Mesenteric fat pad (tissue), 1 donor: ENCODE measurements at places on chromosomes 3 and 15. TPM values are rescaled to one million over a fixed set of nuclear protein-coding genes. Genes with fewer than 3 reads are reported as not detected.

MEF2A gene
- total RNA-seq: 68.0 TPM

TRAT1 gene
- total RNA-seq: not detected

DNA sequence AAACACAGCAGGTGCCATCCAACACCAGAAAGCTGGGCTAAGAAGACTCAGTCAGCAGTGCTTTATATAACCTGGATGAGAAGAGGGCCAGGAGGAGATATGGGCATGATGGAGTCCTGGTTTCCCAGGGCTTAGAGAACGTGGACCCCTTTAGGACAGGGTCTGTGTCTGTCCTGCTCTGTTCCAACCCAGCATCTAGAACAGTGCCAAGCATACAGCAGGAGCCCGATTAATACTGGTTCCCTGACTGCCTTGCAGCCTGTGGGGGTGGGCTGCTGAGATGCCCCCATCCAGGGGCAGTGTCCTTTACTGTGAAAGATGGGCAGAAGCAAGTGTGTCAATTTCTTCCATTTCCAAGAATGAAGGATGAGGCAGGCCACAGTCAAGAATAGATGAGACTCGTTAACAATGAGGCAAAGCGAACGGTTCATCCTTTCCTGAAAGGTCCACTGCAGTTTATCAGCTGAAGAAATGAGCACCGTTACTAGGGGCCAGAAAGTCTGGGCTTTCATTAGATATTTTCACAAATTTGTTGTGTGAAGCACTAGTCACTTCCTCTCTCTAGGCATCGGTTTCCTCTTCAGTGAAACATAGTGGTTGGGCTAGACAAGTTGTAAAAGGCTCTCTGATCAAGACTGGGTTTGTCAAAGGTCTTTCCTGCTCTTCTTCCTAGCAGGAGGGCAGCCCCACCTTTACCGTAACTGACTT lies 72.0 kb upstream of the HERC1 start:
- DNase-seq: no peak

DNA sequence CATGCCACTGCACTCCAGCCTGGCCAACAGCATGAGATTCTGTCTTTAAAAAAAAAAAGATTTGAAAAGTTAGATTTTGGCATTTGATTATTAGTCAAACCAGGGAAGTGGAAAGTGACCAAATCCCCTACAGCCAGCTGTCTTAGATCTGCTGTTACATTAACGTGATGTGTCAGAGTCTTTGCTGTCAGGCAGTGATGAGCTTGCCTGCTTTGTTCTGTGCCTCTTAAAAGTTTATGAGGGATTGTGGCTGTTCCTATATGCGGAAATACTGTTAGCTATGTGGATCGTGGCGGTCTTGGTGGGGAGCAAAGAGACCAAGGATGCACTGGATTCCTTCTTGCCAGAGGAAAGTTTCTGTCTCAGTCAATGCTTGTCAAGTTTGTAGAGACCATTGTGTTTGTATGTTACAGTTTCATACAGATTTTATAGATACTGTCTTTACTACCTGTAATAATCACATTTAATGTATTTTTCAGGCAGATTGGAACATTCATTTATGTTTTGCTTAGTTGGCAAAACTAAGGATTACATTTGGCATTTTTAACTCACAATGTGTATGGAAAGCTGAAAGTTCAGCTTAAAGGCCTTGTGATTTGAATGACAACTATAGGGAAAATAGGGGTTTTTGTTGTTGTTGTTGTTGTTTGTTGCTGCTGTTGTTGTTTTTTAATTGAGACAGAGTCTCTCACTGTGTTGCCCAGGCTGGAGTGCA lies 137.4 kb downstream of the VPS8 start:
- DNase-seq: no peak

GRCh38 chr3:168531116-168531515 lies 435.4 kb upstream of the GOLIM4 start:
- no peak for DNase-seq

VEPH1 gene
- total RNA-seq: 2.8 TPM

PIERCE2 gene
- total RNA-seq: 1.3 TPM

GRCh38 chr3:150972366-150973071 lies at the start of gene CLRN1:
CLRN1 (minus strand) TSS chr3:150972727; CDS start chr3:150972708, 19 bp downstream.
- no peak for DNase-seq

VIPR1 gene
- total RNA-seq: 2.4 TPM

BLOC1S6 gene
- total RNA-seq: 66.8 TPM

CD200R1 gene
- 3.8 TPM for total RNA-seq
